ENCODE measurements at places on chromosomes 13 and 19.

- no peak overlapping the region for H3K27ac ChIP-seq
- no peaks in the 10 kb centered on the region for H3K36me3 ChIP-seq
- H3K4me3 ChIP-seq: no peak overlapping the region
- H3K4me1 ChIP-seq: peaks cover 19% of the 10 kb centered on the region
- H3K27me3 ChIP-seq: no peaks in the 10 kb centered on the region
Observed at GRCh38 chr19:11141937-11142527, 13.6 kb downstream of the SPC24 start.

DNA sequence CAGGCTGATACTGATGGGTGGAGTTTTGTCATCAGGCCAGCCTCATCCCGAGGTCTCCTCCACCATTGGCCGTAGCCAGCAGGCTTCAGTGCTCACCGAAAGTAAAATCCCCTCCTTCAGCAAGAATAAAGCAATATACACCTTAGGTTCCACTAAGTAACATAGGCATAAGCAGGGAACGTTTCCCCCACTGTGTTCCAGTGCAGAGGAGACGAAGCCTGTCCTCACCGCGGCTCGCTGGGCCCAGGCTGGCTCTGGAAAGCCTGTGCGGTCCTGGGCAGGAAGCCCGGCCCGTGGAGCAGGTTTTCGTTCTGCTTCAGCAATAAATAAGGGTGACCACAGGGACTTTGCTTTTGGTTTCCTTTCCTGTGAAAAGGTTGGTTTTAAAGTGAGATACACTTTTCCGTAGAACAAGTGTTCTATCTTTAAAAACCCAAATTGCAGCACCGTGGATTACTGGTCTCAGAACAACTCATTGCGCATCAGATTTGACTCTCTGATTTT lies 16.3 kb upstream of the TEX29 start:
- H3K27me3 ChIP-seq: no peaks in the 10 kb centered on the region
- no peak overlapping the region for H3K4me3 ChIP-seq

DNA sequence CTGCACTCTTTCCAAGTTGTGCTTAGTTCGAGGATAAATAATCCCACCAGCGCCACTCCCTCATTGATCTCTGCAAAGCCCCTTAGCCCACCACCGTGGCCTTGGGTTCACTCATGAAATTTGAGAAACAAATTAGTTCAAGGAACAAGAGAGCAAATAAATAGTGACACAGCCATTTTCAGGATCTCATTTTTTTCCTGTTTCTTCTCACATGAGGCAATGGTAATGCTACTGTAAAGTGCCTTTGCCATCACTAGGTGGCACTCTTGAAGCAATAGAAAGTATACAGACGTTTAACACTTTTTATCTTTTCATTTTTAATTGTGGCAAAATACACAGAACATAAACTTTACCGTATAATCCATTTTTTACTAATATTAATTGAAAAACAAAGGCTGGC lies 76.8 kb upstream of the ZNF835 start:
- no peak overlapping the region for H3K4me3 ChIP-seq
- H3K27me3 ChIP-seq: no peaks in the 10 kb centered on the region
- H3K27ac ChIP-seq: no peak overlapping the region
- H3K4me1 ChIP-seq: no peaks in the 10 kb centered on the region
- no peak for DNase-seq

- no peak for DNase-seq
- no peak overlapping the region for H3K4me3 ChIP-seq
- H3K36me3 ChIP-seq: peaks cover 38% of the 10 kb centered on the region
- no peak overlapping the region for H3K27ac ChIP-seq
- H3K4me1 ChIP-seq: peaks cover 16% of the 10 kb centered on the region
Observed at GRCh38 chr19:15120135-15121026, 13.2 kb downstream of the SYDE1 start.

GRCh38 chr19:34979819-34980640 lies 16.0 kb upstream of the ZNF792 start:
- no peak overlapping the region for H3K27ac ChIP-seq
- no peaks in the 10 kb centered on the region for H3K27me3 ChIP-seq
- peaks cover under 1% of the 10 kb centered on the region for H3K4me1 ChIP-seq
- H3K36me3 ChIP-seq: no peaks in the 10 kb centered on the region
- no peak overlapping the region for H3K4me3 ChIP-seq
- DNase-seq: no peak

DNA sequence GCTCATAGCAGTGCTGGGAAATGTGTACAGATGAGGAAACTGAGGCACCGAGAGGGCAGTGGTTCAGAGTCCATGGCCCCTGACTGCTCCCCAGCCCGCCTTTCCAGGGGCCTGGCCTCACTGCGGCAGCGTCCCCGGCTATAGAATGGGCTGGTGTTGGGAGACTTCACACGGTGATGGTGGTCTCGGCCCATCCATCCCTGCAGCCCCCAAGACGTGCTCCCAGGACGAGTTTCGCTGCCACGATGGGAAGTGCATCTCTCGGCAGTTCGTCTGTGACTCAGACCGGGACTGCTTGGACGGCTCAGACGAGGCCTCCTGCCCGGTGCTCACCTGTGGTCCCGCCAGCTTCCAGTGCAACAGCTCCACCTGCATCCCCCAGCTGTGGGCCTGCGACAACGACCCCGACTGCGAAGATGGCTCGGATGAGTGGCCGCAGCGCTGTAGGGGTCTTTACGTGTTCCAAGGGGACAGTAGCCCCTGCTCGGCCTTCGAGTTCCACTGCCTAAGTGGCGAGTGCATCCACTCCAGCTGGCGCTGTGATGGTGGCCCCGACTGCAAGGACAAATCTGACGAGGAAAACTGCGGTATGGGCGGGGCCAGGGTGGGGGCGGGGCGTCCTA lies 15.9 kb downstream of the LDLR start:
- no peaks in the 10 kb centered on the region for H3K4me1 ChIP-seq
- H3K4me3 ChIP-seq: no peak overlapping the region
- peaks cover 40% of the 10 kb centered on the region for H3K36me3 ChIP-seq
- no peaks in the 10 kb centered on the region for H3K27me3 ChIP-seq
- no peak overlapping the region for H3K27ac ChIP-seq

- H3K4me1 ChIP-seq: peaks cover 82% of the 10 kb centered on the region
- peak overlapping the region; percentile 37 for H3K4me3 ChIP-seq
- H3K27ac ChIP-seq: peak overlapping the region; percentile 9
- DNase-seq: no peak
Observed at GRCh38 chr19:38663957-38664502, 16.6 kb downstream of the ACTN4 start.

DNA sequence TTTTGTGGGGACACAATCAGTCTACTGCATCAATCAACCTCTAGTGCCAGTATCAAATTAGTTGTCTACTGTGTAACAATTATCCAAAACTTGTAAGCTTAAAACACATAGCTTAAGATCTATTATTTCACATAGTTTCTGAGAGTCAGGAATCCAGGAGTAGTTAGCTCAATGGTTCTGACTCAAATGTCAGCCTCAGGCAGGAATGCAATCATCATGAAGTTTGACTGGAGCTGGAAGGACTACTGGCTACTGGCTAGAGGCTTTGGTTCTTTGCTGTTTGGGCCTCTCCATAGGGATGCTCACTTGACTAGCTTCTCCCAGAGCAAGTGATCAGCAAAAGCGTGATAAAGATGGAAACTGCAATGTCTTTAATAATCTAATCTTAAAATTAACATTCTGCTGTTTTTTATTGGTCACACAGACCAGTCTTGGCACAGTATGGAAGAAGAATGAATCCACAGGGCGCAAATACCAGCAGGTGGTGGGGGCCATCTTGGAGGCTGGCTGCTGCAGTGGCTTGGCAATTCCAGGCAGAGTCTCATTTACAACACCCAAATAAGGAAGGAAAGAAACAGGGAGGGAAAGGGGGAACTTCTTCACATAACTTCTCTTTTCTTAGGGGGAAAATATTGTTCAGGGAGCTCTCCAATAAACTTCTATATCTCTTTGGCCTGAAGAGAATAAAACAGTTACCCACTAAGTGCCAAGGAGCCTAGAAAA lies 15.7 kb downstream of the CAB39L start:
- peaks cover 3% of the 10 kb centered on the region for H3K36me3 ChIP-seq
- no peaks in the 10 kb centered on the region for H3K27me3 ChIP-seq
- no peak overlapping the region for H3K27ac ChIP-seq
- DNase-seq: no peak
- H3K4me1 ChIP-seq: no peaks in the 10 kb centered on the region

DNA sequence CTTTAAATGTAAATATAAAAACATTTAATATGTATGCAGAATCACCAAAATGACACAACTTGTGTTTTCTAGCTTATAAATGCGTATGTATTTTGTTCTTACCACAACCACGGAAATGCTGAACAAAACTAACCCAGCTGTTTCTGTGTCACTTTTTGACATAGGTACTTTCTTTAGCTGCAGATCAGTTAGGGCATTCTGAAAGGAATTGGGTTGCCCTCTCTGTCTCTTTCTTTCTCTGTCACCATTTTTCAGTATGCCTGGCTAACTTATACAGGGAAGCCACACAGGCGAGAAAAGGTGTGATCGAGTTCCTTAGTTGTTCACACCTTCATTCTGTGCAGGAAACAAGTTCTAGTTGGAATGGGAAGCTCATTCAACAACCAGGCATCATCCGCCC lies 72.6 kb upstream of the ARGLU1 start:
- no peak overlapping the region for H3K27ac ChIP-seq
- H3K4me1 ChIP-seq: no peaks in the 10 kb centered on the region
- no peaks in the 10 kb centered on the region for H3K36me3 ChIP-seq
- H3K4me3 ChIP-seq: no peak overlapping the region

- no peak for DNase-seq
- H3K36me3 ChIP-seq: no peaks in the 10 kb centered on the region
- H3K27me3 ChIP-seq: no peaks in the 10 kb centered on the region
- H3K4me1 ChIP-seq: no peaks in the 10 kb centered on the region
- H3K4me3 ChIP-seq: no peak overlapping the region
Observed at GRCh38 chr13:112795277-112795676, 105.4 kb downstream of the ATP11A start.

GRCh38 chr13:106680796-106681472 lies 113.0 kb upstream of the ARGLU1 start:
- H3K4me1 ChIP-seq: no peaks in the 10 kb centered on the region
- no peaks in the 10 kb centered on the region for H3K27me3 ChIP-seq
- DNase-seq: no peak
- H3K4me3 ChIP-seq: no peak overlapping the region
- H3K27ac ChIP-seq: no peak overlapping the region

GRCh38 chr13:97339988-97340749 lies 93.8 kb upstream of the RAP2A start:
- no peaks in the 10 kb centered on the region for H3K27me3 ChIP-seq
- H3K27ac ChIP-seq: peak overlapping the region; percentile 52
- peak overlapping the region; percentile 56 for H3K4me3 ChIP-seq
- peaks cover 10% of the 10 kb centered on the region for H3K4me1 ChIP-seq

DNA sequence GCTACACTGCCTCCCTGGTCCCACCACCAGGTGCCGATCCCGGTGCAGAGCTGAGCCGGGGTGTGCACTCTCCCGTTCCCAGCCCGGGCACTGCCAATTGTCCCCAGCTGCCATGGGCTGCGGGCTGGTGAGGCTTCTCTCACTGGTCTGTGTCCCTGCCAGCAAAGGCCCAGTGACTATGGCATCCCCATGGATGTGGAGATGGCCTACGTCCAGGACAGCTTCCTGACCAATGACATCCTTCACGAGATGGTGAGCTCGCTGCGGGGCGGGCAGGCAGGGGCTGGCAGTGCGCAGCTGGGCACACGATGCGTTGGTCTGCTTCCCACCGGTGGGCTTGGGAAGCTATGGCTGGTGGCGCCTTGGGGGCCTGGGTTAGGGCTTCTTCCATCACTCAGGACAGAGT lies 14.6 kb downstream of the MPND start:
- H3K27ac ChIP-seq: no peak overlapping the region
- no peak for DNase-seq
- no peaks in the 10 kb centered on the region for H3K4me1 ChIP-seq

DNA sequence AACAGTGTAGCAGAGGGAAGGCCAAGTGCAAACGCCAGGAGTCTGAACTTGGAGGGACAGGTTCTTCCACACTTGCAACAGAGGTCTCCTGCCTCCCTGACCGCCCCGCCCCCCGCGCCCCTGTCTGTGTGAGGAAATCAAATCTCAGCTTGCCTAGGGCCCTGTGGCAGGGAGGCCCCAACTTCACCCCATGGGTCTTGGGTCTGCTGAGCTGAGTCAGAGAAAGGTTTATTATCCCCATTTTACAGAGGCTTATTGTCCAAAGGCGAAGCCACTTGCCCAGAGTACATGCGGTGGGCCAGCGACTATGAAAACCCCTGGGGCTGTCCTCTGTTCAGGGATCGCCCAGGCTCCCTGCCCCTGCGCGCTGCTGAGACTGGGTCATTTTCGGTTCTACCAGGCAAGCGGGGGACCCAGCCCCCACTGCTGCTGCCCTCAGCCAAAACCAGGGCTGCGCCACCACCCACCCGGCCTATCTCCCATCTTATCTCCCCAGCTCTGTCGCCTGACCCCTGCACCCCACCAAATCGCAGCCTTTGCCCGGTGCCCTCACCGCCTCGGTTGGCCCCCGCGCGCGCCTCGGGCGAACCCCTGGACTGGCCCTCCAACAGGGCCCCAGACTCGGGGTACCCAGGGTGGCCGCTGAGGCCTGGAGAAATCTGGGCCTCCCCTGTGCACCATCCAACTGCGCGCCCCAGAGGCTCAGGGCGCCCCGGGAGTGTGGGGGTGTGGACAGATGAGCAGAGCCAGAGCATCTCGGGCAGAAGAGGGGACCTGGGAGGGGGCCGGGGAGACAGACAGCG lies 850 bp upstream of the CERS4 start:
- no peak overlapping the region for H3K4me3 ChIP-seq
- peak overlapping the region; percentile 55 for H3K27ac ChIP-seq
- peak; percentile 4 for DNase-seq
- no peaks in the 10 kb centered on the region for H3K27me3 ChIP-seq

DNA sequence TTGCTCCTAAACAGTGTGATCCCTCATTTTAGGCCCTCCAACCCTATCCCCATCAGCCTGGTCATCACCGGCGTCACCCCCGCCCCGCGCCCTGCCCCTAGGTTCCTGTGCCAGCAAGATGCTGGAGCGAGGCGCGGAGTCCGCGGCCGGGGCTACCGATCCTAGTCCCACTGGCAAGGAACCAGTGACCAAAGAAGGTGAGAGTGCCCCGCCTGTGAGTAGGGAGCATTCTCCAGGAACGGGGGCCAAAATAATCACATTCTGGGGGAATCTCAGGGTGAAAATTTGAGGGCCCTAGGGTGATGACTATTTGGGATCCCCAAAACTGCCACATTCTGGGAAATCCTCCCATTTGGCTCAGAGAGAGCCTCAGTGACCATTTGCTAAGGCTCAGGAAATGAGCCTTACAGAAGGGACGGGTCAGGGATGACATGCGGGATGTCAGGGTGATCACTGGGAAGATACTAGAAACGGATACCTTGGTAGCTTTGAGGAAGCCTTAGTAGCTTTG lies 1.4 kb downstream of the ZNF575 start:
- H3K4me1 ChIP-seq: peaks cover 11% of the 10 kb centered on the region
- DNase-seq: no peak
- H3K27me3 ChIP-seq: no peaks in the 10 kb centered on the region
- H3K4me3 ChIP-seq: no peak overlapping the region
- H3K36me3 ChIP-seq: peaks cover 15% of the 10 kb centered on the region

DNA sequence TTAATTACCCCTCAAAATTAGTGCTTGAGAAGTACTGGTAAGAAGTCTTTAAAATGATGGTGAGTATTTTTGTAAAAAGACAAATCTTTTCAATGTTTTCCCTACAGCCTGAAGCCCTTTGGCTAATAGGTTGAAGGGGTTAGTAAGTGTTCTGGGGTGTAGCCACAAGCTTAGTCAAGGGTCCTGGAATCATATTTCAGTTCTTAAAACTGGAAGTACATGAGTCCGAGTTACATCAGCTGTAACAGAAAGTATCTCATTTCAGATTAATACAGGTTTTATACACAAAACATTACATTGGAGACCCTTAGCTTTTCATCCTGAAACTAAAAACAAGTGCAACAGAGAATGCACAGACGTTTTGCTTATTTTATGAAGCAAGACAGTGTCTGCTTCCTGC lies 52.7 kb upstream of the TEX29 start:
- no peaks in the 10 kb centered on the region for H3K27me3 ChIP-seq
- DNase-seq: no peak
- H3K27ac ChIP-seq: no peak overlapping the region
- no peak overlapping the region for H3K4me3 ChIP-seq
- no peaks in the 10 kb centered on the region for H3K4me1 ChIP-seq
